ENCODE measurements at places on chromosomes 2 and 18.

DNA sequence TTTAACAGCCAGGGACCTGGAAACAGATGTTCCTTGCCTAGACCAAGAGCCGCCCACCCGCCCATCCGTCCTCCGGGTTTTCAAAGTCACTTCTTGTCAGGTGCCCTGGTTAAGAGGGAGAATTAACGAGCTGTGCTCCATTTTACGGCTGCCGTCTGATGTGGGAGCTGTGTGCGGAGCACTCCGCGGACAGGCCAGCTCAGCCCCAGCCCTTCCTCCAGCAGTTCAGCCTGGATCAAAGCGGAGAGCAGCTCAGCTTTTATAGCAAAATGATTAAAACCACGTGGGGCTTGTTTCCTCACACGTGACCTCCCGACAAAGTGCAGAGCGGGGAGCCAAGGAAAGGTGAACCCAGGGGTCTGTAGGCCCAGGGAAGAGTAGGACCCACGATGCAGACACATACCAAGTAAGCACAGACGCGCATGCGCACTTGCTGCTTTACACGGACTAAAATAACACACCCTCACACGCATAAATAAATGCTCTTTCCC, 46.1 kb upstream of the PKDCC start:
- DNase-seq, result no peak

GRCh38 chr2:234564699-234565098, 67.8 kb upstream of the ARL4C start:
- peak; percentile 55 for DNase-seq

DNA sequence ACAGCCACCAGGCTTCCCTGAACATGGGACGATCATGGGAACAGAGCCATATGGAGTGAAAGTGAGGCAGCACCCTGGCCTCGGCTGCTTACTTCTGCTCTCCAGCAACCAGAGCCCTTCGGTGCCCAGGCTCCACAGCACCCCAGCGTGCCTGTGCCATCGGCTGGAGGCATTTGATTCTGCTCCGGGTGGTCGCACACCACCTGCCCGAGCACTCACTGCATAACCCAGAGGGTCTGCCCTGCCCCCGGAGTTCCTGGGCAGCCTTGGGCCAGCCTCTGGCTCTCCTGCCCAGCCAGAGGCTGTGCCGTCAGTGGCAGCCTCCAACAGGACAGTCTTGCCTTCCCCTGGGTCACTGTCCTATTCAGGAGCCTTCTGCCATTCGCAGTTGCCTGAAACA, 3.9 kb downstream of the ASTL start:
- DNase-seq, result no peak

- DNase-seq, result no peak
Observed at GRCh38 chr2:120660056-120660694, 75.5 kb upstream of the GLI2 start.

DNA sequence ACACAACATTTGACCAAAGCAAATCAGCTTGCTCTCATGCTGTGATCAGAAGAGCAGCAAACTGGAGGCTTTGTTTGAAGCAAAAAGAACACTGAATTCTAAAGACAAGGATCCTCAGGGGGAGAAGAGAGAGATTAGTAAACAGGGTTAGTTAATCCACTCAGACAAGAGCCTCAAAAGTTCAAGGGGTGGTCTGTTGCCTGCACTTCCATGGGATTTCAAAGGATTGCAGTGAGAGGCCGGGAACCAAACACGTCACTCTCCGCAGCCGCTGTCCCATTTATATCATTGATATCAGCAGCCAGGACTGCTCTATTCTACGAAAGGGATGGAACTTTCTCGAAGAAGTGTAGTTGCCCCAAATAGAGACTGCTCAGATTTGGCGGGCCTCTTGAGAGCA, 97.8 kb upstream of the SP3 start:
- DNase-seq, result no peak

GRCh38 chr2:106542746-106543359, 55.7 kb downstream of the CD8B2 start:
- peak; percentile 88 for DNase-seq

GRCh38 chr2:218262237-218262600, 1.4 kb downstream of the GPBAR1 start:
- no peak for DNase-seq

GRCh38 chr18:11533942-11534496, 75.4 kb upstream of the SLC35G4 start:
- DNase-seq, result no peak

GRCh38 chr2:210459407-210459806, 17.2 kb downstream of the LANCL1 start:
- no peak for DNase-seq

- no peak for DNase-seq
Observed at GRCh38 chr2:178363252-178363651, 87.7 kb downstream of the PRKRA start.

- DNase-seq, result no peak
Observed at GRCh38 chr18:12257996-12258718, 4.0 kb downstream of the CIDEA start.

DNA sequence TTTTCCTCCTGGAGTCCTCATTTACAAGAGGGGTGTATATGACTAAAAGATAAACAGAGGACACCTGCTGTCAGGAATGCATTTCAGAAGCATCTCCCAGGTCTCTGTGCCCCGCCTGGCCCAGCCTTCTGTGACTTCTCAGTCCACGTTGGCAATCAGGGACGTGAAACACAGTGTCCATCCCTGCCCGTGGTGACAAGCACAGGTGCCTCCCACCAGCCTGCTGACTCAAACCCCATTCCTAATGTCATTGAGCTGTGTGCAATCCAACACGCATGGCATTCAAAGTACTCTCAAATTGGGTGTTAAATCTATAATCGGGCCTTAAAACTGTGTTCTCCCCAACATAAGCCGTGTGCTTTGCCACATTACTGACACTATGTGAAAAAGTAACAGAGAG, 343.2 kb downstream of the EIPR1 start:
- no peak for DNase-seq

- no peak for DNase-seq
Observed at GRCh38 chr2:169184074-169184473, 114.7 kb downstream of the DHRS9 start.

- no peak for DNase-seq
Observed at GRCh38 chr2:7692657-7693161, 775.5 kb downstream of the RNF144A start.

DNA sequence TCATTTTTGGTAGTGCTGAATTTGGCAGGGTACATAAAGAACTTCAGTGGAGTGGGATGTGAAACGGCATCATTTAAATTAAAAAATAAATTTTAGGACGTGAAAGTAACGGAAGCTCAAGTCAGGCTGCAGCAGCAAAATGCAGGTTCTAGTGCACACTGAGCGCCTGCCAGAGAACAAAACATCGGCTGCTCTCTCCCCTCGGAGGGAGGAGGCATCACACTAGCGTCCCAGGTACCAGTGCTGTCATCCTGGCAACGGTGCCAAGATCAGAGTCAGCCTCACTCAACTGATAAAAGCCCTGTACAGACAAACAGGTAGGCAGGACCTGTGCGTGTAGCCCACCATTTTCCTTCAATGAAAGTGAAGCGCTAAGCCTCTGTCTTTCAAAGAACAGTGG, 261.5 kb downstream of the PTGR3 start:
- no peak for DNase-seq

DNA sequence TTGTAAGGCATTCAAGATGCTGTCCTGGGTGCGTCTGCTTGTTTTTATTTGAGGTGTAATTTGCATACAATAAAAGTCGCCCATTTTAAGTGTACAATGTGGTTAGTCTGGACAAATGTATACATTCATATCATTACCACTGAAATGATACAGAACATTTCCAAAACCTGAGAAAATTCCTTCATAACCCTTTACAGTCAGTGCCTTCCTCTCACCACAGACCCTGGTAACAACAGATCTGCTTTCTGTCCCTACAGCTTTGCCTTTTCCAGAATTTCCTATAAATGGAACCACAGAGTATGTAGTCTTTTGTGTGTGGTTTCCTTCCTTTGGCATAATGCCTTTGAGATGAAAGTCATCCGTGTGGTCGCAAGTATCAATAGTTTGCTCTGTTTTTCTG, 45.8 kb upstream of the NFU1 start:
- no peak for DNase-seq

DNA sequence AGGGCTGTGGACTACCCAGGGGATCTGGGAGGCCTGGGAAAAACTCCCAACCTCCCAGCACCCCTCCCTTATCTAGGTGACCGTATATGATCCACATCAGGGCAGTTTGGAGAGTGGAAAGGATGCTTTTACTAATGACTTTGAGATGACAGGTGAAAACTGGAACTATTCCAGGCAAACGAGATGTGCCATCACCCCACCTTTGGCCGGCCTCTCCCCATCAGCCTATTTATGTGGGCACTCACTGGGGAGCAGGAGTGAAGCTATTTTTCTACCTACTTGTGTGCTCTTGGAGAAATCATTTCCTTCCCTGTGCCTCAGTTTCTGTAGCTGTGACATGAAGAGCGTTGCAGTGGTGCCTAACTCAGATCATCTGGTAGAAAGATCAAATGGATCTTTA, 107.2 kb downstream of the SMAD7 start:
- no peak for DNase-seq

GRCh38 chr2:179900655-179901054, 39.2 kb upstream of the ZNF385B start:
- no peak for DNase-seq

- no peak for DNase-seq
Observed at GRCh38 chr2:158228943-158229508, 127.3 kb downstream of the UPP2 start.

DNA sequence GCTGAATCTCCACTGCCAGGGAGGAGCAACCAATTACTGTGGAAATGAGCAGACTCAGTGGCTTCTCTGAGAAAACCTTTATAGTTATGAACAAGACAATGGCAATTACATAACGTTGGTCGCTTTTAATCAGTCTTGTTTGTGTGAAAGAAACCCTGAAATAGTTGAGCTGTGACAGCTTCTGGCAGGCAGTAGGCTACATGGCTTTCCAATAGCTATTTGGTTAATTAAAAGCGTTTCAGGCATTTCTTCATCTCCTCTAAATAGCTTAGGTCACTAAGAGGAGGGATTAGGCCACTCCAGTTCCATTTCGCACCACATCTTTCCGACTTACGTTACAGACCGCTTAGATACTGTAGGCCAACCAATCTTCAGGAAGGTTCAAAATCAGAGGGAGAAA, 794.4 kb upstream of the ID2 start:
- DNase-seq, result no peak

- DNase-seq, result no peak
Observed at GRCh38 chr2:73730810-73731209, 6.3 kb downstream of the TPRKB start.

DNA sequence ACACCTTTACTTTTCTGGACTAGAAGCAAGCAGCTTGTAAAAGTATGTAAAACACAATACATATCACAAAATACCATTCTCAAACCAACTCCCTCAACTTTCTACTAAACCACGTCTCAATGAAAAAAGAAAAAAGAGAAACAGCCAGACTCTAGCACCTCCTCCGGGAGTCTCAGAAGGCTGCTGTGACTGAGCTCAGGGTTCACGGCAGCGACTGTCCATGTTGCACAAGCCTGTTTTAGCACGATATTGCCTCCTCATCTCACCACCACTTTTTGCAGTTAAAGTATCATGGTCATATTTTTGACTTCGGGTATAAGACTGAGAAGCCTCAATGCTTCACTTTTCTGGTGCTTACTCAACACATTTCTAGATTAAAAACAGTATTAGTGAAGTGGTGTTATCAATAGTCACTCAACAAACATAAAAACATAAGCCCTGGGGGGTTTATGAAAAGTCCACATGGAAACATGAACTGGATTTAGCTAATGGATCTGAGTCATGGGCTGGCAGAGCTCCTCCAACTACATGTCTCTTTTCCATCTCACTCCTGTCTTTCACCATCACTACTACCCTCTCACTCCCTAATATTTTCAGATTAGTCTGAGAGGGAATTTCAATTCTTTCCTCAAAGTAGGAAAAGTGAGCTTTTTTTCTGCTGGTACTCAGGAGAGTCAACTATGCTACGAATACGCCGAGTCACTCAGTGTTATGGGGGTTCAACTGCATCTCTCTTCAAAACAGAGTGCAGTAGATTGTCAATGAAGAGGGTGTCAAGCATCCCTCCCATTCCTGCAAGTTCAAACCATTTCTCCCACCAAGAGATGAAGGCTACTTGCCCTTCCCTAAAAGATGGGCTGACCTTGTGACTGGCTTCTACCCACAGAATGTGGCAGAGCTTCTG, 113.7 kb downstream of the OSR1 start:
- no peak for DNase-seq

DNA sequence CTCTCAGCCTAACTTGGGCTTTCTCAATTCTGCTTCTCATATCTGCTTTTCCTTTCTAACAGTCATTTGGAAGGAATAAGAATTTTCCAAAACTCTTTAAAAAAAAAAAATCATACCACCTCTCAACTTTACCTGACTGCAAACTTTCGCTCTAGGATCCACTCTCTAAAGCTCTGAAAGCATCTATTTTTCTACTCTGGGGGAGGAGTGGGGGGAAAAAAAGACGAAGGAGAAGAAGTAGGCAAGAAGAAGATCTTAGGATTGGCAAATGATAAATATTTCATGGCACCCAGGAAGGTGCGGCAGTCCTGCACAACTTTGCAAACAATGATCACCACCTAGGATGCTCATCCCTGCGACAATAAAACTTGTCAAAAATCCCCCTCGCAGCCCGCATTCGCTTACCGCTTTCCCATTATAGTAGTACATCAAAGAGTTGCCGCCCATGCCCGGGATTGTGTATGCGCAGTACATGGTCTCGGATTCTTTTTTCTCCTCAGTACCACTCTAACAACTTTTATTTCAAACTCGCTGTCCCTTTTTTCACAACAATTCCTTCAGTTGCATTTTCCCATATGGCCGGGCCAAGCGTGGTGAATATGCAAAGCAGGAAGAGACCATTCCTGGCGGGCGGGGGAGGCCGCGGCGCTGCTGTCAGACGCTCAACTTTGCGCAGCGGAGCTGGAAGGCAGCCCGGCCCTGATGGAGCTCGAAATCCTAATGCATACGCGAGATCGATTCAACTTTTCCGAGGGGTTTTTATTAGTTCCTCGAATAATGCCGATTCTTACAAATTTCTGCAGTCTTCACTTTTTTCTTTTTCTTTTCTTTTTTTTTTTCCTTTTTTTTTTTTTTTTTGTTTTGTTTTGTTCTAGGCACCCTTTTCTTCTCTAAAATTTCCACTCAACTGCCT, 266.5 kb downstream of the TCF4 start:
- peak; percentile 39 for DNase-seq

DNA sequence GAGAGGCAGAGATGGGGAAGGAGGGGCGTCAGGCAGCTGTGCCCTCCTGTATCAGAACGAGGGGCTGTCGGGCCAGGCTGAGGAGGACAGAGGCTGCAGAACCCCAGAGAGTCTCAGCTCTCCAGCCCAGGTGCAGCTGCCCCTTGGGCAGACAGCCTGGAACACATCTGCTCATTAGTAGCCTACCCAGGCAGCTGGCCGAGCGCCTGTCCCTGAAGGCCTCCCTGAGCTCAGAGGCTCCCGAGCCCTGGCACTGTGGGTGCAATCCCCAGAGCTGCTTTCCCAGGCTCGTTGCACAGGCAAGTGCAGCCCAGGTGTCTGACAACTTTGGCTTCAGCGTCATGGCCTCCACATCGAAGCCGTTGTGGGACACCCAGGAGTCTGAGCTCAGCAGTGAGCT, 13.1 kb upstream of the TMEM185B start:
- DNase-seq, result no peak

GRCh38 chr18:59763541-59764136, 66.4 kb upstream of the CCBE1 start:
- DNase-seq, result no peak

- DNase-seq, result no peak
Observed at GRCh38 chr2:23380562-23381065, 4.4 kb upstream of the KLHL29 start.

GRCh38 chr2:181104512-181105115, 124.2 kb downstream of the UBE2E3 start:
- peak; percentile 20 for DNase-seq
